WTC11 (cell line): ENCODE measurements at places on chromosomes 2 and 18. TPM values are rescaled to one million over a fixed set of nuclear protein-coding genes. Genes with fewer than 3 reads are reported as not detected.

- no peak for DNase-seq
Measured at GRCh38 chr2:88168386-88168785, 1.8 kb upstream of the THNSL2 start.

SIX3 gene
- total RNA-seq, result 6.2 to 13.2 TPM (median 6.6 TPM) in 3 replicates

SDC1 gene
- 47.3 to 52.6 TPM (median 52.6 TPM) in 3 replicates for total RNA-seq

DNA sequence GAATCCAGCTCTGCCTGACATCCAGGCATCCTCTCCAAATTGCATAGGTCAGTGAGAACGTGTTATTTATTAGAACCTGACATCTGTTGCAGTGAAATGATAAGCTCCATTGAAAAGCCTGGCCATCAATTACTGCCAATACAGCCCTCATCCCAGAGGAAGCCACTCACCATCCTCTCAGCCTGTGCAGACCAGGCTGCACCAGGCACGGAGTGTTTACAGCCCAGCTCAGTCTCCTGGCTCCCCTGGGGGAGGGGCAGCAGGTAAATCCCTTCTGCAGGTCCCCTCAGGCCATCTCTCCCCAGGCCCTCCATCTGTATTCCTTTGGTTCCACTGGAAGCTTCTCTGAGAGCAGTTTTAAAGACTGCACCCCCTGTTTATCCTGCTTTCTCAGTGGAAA, 82.6 kb upstream of the FOSL2 start:
- DNase-seq, result no peak

GKN1 gene
- total RNA-seq, result not detected in 3 replicates

- DNase-seq, result no peak
Measured at GRCh38 chr2:185802926-185803325, 64.3 kb downstream of the FSIP2 start.

GRCh38 chr18:28176698-28176947, 307 bp downstream of the CDH2 start:
- peak; percentile 30 for DNase-seq
